ENCODE measurements at places on chromosomes 5 and 9. TPM values are rescaled to one million over a fixed set of nuclear protein-coding genes. Genes with fewer than 3 reads are reported as not detected.

DNA sequence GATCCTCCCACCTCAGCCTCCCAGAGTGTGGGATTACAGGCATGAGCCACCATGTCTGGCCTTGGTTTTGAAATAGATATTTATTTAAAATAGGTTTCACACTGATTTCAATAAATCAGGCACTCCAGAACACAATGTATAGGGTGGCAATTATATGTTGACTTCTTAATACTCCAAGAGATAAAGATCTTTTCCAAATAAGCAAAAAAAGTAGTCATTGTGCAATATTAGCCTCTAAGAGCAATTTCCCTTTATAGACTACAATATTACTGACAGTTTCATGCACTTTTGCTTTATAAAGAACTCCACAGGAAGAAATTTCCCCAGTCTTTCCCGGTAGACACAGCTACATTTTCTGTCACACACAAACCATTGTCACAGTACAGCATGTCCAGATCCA is 23.4 kb upstream of the RUFY1 start:
- no peak overlapping the region for H3K27ac ChIP-seq
- no peak overlapping the region for H3K4me3 ChIP-seq
- H3K4me1 ChIP-seq, result peaks cover 4% of the 10 kb centered on the region

DNA sequence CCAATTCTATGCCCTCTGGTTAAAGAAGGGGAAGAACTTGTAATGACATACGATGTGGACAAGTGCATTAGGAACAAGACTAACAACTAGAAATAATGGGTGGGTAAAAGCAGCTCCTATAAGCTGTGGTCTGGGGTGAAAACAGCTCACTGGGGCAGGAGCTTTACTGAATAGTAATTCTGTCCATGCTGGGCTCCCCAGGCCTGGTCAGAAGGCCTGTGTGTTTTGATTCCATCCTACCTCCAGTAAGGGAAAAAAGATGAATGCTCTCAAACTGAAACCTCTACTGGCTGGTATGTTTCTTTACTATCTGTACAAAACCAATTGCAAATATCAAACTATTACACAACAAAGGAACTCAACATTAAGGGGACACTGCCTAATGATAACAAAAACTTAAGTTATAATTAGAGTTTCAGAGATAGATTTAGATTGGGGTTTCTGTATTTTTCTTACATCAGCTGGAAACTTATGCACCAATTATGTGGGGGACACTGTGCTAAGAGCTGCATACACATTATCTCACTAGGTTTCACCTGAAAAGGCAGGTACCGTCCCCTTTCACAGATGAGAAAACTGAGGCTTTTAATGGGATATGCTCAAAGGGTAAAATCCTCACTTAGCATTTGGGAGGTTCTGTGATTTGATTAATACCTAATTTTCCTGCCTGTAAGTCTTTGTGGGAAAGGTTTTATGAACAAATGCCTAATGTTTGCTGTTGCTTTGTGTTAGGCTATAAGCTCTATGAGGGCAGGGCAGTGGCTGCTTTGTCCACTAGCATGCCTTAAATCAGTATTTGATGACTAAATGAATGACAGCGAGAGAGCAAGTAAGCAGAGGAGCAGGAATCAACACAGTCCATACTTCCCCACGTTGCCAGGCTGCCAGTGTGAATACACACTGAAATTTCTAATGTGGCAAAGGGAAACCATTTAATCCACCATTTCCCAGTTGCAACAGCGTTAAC is 53.6 kb downstream of the ELL2 start:
- peak overlapping the region; percentile 36 for H3K27ac ChIP-seq
- peaks cover 30% of the 10 kb centered on the region for H3K4me1 ChIP-seq
- H3K4me3 ChIP-seq, result no peak overlapping the region
- DNase-seq, result no peak
- H3K27me3 ChIP-seq, result no peaks in the 10 kb centered on the region

DNA sequence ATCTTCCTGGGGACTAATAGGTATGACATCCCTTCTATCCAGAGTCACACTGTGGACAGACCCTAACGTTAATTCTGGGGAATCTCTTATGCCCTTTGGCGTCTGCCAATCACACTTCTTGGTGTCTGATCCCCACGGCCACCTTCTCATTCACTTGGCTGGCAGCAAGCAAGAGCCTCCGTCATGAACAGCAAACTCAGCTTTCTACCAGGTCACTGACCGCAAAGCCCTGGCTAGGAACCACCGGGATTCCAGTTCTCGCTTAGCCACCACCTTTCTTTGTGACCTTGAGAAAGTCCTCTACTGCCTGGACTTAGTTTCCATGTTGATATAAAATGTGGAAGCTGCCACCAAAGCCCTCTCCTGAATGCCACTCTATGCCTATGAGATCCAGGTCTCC is 67.7 kb upstream of the FCN1 start:
- H3K27ac ChIP-seq, result no peak overlapping the region
- H3K36me3 ChIP-seq, result no peaks in the 10 kb centered on the region
- H3K4me3 ChIP-seq, result no peak overlapping the region
- H3K27me3 ChIP-seq, result peaks cover 20% of the 10 kb centered on the region
- no peak for DNase-seq

GRCh38 chr5:98064118-98064685 is 709.3 kb upstream of the RGMB start:
- no peaks in the 10 kb centered on the region for H3K27me3 ChIP-seq
- no peak overlapping the region for H3K4me3 ChIP-seq
- peaks cover 12% of the 10 kb centered on the region for H3K4me1 ChIP-seq
- H3K27ac ChIP-seq, result no peak overlapping the region
- no peak for DNase-seq

GRCh38 chr5:134554319-134555222 is 29.1 kb downstream of the JADE2 start:
- DNase-seq, result no peak
- H3K4me1 ChIP-seq, result peaks cover 26% of the 10 kb centered on the region

DNA sequence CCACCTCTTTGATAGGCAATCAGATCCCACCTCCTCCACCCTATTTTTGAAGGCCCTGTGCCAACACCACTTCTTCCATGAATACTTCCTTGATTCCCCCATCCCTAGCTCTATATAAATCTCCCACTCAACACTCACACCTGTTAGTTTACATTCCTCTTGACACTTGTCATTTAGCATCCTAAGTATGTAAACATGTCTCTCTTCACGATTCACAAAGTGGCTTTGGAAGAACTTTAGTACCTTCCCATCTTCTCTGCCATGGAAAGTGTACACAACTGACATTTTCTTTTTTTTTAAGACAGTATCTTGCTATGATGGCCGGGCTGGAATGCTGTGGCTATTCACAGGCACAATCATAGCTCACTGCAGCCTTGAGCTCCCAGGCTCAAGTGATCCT is 1.5 kb upstream of the FXN start:
- H3K27me3 ChIP-seq, result no peaks in the 10 kb centered on the region
- no peak overlapping the region for H3K27ac ChIP-seq
- H3K36me3 ChIP-seq, result no peaks in the 10 kb centered on the region
- peaks cover 11% of the 10 kb centered on the region for H3K4me1 ChIP-seq
- no peak for DNase-seq

SV2C gene
- total RNA-seq, result 0.66 TPM

FOXI1 gene
- total RNA-seq, result not detected
